ENCODE measurements at places on chromosomes 11 and 22.
A peak's percentile ranks its signal among the peaks of the same experiment; 100 is the strongest.

GRCh38 chr22:37632174-37633088, 7.0 kb upstream of the SH3BP1 start:
- DNase-seq = no peak

- DNase-seq = no peak
Observed at GRCh38 chr11:19818619-19819018, 106.0 kb downstream of the NAV2 start.

DNA sequence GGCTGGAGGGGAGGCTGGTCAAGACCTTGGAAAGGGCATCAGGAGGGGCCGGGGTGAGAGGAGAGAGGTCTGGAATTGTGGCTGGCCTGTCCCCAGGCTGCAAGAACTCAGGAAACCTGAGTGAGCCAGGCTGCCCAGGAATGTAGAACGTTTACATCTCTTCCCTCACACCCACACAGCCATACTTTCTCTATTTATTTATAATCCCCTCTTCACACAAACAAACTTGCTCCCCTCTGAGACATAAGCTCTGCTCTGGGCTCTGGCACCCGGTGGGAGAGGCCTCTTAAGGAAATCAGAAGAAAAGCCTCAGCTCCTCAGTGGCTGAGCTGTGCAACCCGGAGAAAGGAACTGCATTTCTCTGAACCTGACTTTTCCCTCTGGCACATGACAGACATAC, 5.5 kb downstream of the CHRDL2 start:
- DNase-seq = no peak

DNA sequence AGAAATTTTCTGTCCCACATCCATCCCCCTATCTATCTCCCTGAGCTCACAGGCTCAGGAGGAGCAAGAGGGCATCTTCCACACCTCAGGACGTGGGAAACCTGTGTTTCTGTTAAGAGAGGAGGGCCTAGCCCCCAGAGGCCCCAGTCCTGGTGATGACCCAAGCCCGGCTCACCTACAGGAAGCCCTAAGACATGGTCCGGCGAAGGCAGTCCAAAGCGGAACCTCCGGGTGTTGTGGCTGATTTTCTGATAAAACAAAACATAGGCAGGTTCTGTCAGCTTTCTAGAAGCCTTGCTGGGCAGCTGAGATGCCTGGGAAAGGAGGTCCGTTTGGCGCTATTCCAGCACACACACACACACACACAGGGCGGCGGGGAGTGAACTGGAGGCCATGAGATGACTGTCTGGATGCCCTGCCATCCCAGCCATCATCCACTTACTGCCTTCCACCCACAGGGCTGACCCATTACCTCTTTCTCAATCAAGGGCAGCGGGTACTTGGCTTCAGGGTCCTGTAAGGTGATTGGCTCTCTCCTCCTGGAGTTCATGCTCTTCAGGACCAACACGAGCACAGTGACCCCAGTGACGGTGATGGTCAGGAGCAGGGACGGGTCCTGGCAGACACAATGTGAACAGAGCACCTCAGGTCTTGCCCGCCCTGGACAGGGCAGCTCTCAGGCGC, 882 bp downstream of the CYB5R2 start:
- no peak for DNase-seq

GRCh38 chr11:96204721-96205459, 138.1 kb downstream of the MAML2 start:
- peak; percentile 53 for DNase-seq

DNA sequence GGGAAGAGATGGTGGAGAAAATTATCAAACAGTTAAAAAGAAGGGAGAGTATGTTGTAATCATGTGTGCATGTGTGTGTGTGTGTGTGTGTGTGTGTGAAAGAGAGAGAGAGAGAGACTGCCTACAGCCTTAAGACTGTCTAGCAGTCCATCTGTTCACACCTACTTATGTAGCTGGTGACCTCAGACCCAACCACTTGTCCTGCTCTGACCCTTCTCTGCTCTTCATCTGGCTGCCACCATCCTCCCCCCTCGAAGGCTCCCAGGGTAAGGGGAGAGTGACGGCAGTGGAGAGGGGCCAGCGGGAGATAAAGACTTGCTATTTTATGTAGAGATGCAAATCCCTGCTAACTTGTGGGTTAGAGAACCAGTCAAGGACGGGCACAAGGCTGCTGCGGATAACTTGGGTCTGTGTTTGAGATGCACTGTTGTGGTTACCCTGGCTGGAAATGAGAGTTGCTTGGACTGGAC, 24.9 kb upstream of the GRAMD1B start:
- no peak for DNase-seq

DNA sequence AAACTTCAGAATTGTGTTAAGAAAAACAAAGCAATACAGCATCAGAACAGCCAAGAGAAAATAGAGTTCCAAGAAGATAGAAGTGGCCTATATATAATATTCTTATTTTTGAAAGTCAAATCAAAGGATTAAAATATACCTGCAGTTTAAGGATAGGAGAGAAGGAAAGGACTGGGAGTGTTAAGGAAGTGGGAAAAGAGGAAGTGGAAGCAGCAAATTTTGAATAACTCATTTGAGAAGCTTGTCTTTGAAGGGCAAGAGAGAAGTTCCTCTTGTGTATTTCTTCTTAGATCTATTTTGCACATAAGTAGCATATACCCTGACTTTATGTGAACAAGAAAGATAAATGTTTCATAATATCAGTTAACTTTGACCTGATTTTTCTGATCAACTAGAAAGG, 62.6 kb upstream of the SLC17A6 start:
- no peak for DNase-seq

DNA sequence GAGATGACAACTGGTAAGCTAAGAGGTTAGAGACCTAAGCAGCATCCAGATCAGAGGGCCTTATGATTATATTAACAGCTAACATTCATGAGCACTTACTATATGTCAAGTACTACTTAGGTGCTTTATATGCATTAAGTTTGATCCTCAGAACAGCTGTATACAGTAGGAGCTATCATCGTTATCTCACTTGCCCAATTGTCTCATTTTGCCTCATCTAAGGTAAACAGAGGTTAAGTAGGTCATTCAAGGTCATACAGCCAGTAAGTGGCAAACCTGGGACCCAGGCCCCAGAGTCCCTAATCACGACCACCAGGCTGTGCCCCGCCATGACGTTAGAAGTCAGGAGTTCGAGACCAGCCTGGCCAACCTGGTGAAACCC, 4.6 kb upstream of the POLR3H start:
- DNase-seq = no peak
